ENCODE measurements at places on chromosomes 3 and 15.
A peak's percentile ranks its signal among the peaks of the same experiment; 100 is the strongest.

GRCh38 chr15:41102854-41103253, 13.2 kb downstream of the INO80 start:
- DNase-seq = no peak

GRCh38 chr3:194123726-194124125, 12.2 kb upstream of the HES1 start:
- no peak for DNase-seq

DNA sequence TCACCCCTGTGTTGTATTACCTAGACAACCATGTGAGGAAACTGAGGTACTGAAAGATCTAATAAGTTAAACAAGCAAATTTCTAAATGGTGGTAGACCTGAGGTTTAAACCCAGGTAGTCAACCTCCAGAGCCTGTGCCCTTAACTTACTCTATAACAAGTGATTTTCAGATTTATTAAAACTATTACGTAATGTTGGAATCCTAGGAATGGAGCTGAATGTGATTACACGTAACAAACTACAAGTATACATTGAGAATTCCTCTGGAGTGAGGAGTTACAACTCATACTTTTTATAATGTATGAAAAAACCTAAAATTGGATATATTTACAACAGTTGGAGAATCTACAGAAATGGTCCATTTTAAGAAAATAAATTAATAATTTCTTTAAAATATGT, 18.0 kb downstream of the FAM98B start:
- DNase-seq = no peak

GRCh38 chr15:75195122-75195765, 6.4 kb upstream of the C15orf39 start:
- peak; percentile 96 for DNase-seq

GRCh38 chr15:100461049-100461448, 67.7 kb downstream of the CERS3 start:
- DNase-seq = no peak

DNA sequence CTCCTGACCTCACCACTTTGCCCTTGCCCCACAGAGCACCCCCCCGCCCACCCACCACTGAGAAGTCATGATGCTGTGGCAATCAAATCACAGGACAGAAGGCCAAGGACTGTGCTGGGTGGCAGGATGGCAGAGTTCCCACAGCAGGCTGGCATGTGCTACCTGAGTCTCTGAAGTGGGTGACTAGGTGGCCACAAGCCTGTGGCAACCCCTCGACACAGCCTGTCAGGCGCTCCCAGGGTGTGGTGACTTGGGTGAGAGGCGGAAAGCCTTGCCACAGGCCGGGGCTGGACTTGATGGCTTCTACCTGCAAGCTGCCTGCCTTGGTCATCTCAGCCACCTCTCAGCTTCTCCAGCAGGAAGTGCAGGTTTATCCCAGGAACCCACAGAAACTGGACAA, 15.6 kb upstream of the DUSP7 start:
- no peak for DNase-seq

GRCh38 chr15:63971427-63971805, 74.9 kb downstream of the DAPK2 start:
- DNase-seq = no peak

DNA sequence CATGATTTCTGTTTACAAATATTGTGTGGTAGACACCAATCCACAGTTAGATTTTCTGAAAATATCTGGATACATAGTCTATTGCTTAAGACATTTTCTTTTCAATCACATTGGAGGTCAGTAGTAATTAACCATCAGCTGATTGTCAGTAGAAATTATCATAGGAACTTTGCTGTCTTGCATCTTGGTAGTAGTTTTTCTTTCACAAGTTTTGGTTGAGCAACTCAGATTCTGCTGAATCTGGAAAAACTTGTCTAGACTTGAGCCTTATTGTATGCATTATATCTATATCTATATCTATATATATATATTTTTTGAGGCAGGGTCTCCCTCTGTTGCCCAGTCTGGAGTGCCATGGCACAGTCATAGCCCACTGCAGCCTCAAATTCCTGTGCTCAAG, 4.0 kb downstream of the RAB11A start:
- DNase-seq = no peak

DNA sequence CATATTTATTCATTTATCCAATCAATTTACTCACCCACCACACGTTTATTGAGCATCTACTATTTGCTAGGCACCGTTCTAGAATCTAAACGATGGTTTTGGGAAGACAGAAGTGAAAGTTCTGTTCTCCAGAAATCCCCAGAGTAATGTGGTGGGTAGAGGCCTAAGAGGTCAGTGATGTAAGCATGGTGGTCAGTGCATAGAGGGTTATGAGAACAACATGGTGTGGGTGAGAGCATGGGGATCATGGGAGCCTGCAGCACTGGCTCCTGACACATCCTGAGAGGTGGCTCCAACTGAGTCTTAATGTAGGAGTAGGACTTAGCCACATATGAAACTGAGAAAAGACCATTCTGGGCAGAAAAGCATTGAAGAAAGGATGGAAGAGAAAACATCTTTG, 85.3 kb upstream of the TNFAIP8L3 start:
- no peak for DNase-seq

DNA sequence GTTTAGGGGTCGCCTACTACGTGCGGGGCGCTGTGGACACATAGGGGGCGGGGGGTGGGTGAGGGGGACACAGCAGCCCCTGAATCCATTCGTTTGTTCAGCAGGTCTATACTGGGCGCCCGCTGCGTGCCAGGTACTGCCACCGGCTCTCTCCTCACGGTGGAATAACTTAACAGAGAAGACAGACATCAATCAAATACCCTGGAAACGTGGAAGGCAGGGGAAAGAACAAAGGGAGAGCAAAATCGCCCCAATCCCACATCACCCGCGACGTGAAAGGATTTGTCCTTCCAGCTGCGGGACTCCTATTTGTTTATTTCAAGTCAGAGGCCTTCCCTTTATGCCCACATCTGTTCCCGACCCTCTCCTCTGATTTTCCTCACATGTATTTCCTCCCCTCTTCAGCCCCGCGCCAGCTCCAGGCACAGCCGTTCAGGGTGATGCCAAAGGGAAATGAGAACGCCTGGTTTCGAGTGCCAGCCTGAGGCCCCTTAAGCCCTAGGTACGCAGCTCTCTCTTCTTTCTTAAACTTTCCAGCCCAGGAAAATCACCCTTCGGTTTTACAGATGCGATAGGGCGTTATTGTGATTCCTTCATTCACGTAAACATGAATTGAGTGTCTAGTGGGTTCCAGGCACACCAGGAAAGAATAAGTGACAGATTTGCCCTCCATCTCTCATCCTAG, 726 bp upstream of the PROK2 start:
- no peak for DNase-seq

DNA sequence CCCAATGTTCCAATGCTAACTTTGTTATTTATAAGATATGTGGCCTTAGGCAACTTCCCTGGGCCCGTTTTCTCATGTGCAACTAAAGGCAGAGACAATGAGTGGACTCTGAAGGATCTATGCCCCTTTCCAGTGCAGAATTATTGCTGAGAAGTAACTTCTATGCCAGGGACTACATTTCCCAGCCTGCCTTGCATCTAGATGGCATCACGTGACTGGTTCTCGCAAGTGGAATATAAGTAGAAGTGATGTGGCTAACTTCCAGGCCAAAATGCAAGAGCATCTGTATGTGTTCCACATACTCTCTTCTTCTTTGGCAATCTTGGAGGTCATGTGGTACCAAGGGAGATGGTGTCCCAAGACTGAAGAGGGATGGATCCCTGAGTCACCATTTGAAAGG, 674.4 kb downstream of the NTRK3 start:
- DNase-seq = no peak
